ENCODE measurements at places on chromosomes 12 and 14.

GRCh38 chr14:33480071-33480886 lies 470.6 kb downstream of the EGLN3 start:
- no peak for DNase-seq

DNA sequence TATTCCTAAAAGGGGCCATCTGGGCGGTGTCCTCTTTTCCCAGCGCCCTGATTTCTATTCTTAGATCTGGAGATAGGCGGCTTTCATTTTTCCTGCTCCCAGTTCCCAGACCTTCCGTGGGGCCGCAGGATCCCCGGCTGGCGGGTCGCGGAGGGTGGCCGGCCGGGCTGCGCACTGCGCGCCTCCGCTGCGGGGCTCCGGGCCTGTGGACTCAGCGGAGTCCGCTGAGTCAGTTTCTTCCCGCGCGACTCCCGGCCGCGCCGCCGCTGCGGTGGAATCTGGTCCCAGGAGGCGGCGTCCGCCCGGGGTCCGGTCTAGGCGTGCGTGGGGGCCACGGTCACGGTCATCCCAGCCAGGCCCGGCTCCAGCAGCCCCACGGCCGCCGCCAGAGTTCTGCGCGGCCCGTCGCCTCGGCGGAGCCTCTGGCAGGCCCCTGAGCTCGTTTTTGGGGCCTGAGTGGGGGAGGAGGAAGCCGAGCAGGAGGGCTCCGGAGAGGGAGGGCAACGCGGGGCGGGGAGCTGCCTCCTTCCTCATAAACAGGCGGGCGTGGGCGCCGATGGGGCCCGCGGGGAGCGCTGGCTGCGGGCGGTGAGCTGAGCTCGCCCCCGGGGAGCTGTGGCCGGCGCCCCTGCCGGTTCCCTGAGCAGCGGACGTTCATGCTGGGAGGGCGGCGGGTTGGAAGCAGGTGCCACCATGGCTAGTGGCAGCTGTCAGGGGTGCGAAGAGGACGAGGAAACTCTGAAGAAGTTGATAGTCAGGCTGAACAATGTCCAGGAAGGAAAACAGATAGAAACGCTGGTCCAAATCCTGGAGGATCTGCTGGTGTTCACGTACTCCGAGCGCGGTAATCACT lies at the start of gene LRRK2:
Gene LRRK2, plus strand, starts transcription at position 559 of the 853 bp plus-strand sequence. Its CDS starts 135 bp downstream, at position 694.
- DNase-seq = peak; percentile 54

GRCh38 chr12:120997448-120997847 lies 18.8 kb downstream of the C12orf43 start:
- no peak for DNase-seq

GRCh38 chr12:69951108-69951507 lies 126.1 kb downstream of the MYRFL start:
- no peak for DNase-seq
